ENCODE measurements at places on chromosomes 2 and 18.

DNA sequence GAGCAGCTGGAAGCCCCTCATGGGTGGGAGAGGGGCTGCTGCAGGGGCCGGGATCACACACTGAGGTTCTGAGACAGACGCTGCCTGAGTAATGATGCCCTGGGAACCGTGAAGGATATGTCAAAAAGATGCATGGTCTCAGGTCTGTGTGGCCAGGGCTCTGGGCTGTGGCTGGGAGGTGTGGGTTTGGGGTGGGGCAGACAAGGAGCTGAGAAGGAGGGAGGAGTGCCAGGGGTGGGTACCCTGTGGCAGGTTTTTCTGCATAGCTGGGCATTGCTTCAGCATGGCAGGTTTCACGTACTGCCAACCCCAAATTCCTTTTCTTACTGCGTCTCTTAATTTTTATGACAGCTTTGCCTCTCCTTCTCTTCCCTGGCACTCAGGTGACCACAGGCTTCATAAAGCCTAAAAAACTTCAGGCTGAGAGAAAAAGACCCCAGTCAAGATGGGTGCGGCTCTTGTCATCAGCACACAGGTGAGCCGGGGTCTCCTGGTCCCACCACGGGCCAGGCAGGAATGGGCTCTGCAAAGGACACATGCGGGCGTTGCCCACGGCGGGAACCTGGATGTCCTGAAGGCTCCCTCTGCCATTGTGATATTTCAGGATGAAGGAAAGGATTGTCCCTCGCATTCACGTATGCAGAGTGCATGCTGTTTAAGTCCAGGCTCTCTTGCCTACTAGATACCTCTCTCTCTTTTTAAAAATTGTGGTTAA lies 18.0 kb downstream of the MALL start:
- DNase-seq: no peak

- DNase-seq: no peak
Observed at GRCh38 chr2:18518116-18519111, 42.0 kb downstream of the RDH14 start.

DNA sequence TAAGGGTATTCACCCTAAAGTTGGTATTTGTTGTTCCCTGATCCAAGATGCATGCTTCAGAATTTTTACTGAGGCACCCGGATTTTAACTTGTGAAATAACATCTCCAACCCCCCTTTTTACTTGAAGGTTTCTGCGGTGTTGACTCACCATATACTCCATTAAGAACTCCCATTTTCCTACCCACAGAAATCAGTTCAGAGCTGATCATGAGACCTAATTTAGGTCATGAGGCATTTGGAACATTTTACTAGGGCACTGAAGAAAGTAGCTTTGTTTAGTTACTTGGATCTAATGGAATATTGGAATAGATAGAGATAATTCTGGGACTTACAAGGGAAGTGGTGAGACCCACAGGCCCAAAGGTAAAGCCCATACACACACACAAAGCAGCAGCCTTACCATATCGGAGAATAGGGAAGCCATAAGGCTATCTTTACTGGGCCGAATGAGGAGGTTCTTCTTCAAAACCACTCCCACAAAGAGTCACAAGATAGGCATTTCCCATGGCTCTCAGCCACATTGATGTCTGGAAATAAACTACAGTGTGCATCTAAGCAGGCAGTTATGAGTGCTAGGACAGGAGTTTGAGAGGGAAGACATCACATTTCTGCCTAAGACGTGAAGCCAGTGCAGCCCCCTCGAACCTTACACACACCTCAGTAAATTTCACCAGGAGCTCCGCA lies 681.0 kb upstream of the LRRTM4 start:
- DNase-seq: no peak

GRCh38 chr2:72024451-72025175 lies 123.0 kb downstream of the CYP26B1 start:
- DNase-seq: no peak

DNA sequence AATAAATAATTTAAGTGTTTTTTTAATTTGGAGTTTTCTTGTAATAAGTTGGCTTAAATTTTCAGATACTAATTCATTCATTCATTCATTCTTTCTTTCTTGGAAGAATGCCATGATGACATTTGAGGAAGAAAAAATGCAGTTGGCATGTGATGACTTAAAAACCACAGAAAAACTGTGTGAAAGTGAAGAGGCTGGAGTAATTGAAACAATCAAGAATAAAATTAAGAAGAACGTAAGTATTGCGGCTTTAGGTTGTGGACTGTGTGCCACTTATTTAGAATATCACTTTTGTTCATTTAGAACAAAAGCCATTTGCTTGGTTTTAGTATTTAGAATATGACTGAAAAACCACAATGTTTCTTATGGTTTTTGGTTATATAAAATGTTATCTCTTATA lies 51.4 kb downstream of the TTC39C start:
- no peak for DNase-seq

- DNase-seq: no peak
Observed at GRCh38 chr2:8403876-8404275, 278.0 kb upstream of the ID2 start.

GRCh38 chr18:58196164-58196563 lies 152.1 kb downstream of the NEDD4L start:
- no peak for DNase-seq

GRCh38 chr18:79018911-79019310 lies 39.3 kb downstream of the SALL3 start:
- no peak for DNase-seq

GRCh38 chr2:230899287-230899686 lies 25.8 kb downstream of the GPR55 start:
- no peak for DNase-seq

DNA sequence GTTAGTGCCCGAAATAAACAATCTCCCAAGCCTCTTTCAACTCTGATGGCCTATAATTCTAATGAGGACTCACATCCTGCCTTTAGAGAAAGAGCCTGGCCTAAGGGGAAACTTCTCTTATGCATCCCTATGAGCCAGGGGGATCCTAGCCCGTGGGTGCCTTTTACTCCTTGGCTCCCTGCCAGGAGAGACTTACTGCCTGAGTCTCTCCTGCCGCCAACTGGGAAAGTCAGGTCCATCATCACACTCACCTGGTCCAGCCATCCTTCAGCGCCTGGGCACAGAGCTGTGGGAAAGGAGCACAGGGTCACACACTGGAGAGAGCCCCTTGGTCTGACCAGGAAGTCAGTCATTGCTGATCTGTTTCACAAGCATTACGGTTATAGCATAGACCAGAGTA lies 24.1 kb downstream of the ENOSF1 start:
- no peak for DNase-seq

DNA sequence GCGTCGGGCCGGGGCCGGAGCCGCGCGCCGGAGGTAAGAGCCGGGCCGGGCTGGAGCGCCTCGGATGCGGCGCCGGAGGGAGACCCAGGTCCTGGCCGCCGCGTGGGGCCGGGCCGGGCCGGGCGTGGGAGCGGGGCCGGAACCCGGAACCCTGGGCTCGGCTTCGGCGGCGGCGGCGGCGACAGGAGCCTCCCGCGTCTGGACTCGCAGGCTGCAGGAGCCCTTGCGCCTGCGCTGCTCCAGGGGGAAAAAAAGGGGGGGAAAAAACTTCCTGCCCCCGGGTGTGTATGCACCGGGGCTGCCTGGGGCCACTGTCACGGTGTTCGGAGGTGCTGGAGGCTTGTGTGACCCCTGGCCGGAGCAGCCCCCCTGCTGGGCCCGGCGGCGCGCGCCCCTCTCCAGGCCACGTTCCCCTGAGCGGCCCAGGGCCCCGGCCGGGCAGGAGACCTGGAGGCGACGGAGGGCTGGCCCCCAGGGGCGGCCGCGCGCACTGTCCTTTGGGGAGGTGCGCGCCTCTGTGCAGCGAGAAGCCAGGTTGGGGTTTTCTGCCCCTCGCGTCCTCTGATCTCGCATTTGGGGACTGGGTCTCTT lies 864 bp downstream of the KLHL29 start:
- DNase-seq: peak; percentile 54

- DNase-seq: no peak
Observed at GRCh38 chr2:111694700-111695101, 189.3 kb downstream of the ANAPC1 start.

DNA sequence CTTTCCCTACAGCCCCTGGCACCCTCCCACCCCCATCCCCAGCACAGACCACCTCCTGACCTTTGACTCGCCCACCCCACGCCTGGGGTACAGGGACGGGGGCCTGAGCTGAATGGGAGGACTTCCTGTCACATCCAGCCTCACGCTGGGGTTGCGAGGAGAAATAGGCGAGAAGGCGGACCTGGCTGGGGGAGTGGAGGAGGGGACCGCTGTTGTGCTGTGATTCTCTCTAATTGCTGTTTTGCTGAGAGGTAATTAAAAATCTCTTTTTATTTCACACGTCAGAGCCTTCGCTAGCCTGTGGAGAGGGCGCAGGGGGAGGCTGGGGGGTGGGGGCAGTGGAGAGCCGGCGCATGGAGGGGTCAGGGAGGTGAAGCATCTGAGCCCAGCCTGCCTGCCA lies 9.7 kb upstream of the ECEL1 start:
- no peak for DNase-seq

DNA sequence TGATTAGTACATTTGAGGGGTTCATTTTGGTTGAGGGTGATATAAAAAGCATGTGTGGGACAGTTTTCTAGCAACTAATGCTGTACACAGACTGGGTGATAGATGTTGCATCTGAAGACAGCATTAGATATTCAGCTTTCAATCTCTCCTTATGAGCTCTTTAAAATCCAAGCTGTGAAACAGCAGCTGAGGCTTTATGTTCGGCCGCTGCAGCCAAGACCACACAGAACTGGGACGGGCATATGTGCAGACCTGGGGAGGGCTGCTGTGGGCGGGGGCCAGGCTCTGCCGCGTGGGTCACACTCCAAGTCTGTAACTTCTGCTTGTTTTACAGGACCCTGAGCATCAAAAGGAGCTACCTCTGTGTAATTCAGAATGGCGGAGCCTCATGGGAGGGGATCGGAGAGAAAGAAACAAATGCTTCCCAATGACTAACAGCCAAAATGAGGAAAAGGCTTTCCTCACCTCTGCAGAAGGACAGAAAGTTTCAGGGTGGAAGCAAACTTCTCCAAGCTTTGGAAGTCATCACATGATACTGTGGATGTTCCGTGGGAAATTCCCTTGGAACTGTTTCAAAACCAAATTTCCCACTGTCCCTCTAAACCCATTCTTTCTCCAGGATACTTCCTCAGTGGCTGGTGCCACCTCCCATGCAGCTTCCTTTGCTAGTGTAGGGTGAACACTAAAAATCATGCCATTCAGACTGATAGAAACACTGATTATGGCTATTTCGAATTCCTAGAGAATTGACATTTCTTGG lies 711.9 kb upstream of the ID2 start:
- DNase-seq: no peak

- no peak for DNase-seq
Observed at GRCh38 chr2:98761267-98761781, 30.4 kb upstream of the MGAT4A start.

DNA sequence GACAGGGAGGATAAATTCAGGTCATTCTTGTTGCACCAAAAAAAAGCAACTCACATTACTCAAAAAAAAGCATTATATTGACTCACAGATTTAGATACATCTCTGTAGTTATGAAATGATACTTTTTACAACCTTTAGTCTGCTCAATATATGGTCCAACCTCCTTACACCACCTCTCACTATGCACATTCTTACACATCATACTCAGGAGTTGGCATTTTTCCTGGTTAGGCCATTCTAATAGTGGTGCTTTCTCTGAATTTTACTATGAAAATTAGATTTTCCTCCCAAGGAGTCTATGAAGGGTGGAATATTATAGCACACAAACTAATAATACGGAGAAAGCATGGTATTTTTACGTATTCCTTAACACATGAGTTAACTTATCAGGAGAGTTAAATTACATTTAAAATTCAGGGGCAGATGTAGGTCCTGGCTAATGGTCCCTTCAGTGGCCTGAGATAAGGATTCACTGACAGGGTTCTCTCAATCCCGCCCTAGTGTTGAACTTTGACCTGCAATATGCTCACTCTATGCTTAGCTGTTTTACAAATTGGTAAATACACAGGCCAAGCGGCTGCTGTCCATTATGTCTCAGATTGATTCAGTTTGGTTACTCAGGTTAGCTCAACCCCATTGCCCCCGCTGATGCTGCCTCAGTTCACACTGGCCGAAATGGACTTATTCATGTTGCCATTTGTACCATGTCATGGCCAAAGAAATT lies 153.6 kb downstream of the NCKAP5 start:
- no peak for DNase-seq

DNA sequence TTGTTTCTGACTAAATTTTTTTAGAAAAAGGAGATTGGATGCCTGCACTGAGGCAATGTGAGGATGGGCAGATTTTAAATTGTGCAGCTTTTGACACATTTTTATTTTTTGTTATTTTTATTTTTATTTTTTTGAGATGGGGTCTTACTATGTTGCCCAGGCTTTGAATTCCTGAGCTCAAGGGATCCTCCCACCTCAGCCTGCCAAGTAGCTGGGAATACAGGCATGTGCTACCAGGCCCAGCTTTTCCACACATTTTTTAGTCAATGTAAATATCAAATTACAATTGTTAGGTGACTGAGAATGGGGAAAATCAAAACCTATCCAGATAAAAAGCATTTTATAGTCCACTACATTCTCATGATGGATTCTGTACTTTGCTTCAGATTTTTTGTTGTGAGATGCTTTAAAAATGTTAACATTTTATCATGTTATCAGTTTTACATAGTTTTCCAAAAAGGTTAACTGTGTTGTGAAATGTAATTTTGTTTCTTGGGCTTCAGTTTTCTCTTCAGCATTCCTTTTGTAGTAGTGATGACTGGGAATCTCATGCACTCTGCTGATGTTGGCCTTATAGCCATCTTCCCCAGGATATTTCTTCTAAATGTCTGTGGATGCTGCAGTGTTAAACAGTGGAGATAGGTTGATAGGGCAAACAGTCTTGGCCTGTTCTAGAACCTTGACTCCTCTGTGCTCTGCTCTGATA lies 41.4 kb downstream of the PKP4 start:
- no peak for DNase-seq

GRCh38 chr18:54717673-54718407 lies 110.4 kb upstream of the RAB27B start:
- no peak for DNase-seq

DNA sequence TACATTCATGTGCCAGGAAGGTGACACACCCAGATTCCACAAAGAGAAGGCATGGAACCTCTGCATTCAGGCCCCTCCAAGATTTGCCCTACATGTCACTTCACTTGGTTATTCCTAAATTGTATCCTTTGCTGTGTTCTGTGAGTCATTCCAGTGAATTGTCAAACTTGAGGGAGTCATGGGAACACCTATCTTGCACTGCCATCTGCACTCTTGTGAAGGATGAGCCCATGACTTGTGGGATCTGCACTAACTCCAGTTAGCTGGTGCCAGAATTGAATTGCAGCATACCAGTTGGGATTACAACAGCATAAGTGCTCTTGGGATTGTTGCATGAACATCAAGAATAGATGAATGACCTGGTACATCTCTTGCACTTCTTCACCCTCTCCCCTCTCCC lies 1288.0 kb upstream of the ZEB2 start:
- no peak for DNase-seq

- no peak for DNase-seq
Observed at GRCh38 chr2:223930103-223930976, 14.8 kb downstream of the WDFY1 start.

GRCh38 chr2:190615555-190616200 lies 33.2 kb upstream of the NAB1 start:
- DNase-seq: no peak

- no peak for DNase-seq
Observed at GRCh38 chr2:201135386-201135785, 19.4 kb downstream of the CFLAR start.

- DNase-seq: no peak
Observed at GRCh38 chr2:25420820-25421237, 79.1 kb upstream of the DNMT3A start.
